ENCODE measurements at places on chromosomes 3 and 15.
A peak's percentile ranks its signal among the peaks of the same experiment; 100 is the strongest.

DNA sequence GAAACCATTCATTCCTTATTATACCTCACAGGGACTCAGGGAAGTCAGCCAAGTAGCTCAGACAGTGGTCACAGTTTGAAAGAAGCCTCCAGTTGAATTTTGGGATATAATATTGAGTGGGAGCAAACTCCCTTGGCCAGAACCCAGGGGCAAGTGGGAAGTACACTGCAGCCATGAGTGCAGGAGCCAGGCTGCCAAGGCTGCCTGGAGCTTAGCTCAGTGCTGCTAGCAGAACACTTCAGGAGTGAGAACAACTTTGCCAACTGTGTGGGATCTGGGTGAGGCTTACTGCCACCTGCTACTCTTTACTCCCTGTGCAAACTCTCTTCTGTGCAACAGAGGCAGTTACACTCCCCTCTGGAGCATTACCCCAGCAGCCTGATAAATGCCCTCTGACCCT lies 4.6 kb downstream of the OR5K3 start:
- DNase-seq: no peak

DNA sequence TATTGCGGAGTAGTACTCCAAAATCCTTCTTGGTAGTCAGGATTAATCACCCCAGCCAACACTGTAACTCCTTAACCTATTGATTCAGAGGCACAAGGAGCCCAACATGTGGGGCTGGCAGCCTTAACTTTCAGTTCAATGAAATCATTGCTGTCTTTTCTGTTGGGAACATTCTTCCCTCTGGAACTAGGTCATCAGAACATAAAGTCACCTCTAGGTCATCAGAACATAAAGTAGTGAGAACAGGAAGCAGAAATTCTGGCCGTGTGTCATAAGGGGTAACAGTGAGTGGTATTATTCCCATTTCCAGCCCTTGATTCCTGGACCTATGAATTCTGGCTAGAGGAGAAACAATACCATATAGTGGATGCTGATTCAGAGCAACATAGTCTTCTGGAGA lies 71.5 kb upstream of the TNIK start:
- DNase-seq: no peak

DNA sequence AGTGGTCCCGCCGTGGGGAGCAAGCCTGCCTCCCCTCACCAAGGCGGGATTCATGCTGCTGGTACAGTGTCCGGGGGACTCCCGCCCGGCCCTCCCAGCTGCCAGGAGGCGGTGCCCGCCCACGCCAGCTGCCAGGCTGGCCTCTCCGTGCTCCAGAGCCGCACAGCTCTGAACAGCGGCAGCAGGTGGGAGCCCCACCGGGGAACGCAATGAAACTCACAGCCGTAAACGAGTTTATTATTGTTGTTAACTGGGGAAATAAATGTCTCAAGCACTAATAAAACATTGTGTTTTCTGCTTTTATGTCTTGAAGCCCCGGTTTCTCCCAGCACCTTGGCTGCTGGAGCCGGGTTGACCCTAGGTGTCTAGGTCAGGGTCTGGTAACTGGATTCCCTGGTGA lies 317.7 kb upstream of the TLE3 start:
- no peak for DNase-seq

DNA sequence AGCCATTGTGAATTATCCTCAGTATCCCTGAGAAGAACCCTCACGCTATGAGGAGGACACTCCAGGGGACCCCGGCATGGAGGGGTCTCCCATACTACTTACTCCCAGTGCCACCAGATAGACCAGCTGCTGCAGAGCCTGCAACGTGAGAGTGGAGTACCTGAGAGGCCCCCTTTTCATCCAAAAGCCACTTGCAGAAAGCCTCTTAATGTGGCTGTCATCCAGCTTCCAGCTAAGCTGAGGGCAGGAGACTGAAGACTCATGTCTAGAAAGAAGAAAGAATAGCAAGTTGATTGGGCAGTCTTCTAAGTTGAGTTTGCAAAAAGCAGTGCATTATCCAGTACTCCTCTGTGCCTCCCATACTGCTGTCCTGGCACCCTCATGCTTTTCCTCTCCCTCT lies 27.3 kb upstream of the MNS1 start:
- DNase-seq: no peak

- no peak for DNase-seq
Measured at GRCh38 chr3:45234250-45234649, 8.2 kb upstream of the TMEM158 start.

DNA sequence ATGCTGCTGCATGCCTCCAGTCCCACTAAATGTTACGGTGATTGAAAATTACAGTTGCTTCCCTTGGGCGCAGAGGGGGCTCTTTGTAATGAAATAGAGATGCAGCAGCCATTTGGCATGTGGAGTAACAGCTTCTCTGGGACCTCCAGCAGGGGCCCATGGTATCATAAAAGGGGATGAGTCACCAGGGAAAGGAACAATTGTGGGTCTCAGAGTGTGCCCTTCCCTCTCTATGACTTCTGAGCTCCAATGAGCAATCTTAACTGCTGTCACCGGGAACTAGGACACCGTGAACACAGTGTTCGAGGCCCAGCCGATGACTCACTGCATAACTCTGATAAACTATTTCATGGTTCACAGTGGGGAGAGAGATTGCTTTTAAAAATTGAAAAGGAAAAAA lies 164.8 kb upstream of the NUDT16 start:
- peak; percentile 15 for DNase-seq

GRCh38 chr15:55991802-55992768 lies 1.3 kb downstream of the NEDD4 start:
- no peak for DNase-seq

DNA sequence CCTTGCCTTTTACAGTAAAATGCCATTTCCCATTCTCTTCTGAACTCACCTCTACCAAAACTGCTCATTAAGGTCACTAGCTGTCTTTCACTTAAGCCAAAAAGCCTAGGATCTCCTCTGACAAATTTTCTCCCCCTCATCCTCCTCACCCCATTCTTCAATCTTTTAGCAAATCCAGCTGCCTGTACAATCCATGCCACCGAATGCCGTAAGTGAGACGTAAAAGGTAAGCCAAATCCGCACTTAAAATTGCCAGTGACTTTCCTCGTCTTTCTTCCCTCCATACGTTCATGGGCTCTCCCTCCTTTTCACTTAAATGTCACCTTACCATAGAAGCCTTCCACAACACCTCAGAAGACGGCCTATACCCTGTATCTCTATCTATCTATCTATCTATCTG lies 13.8 kb downstream of the PSMD6 start:
- no peak for DNase-seq

DNA sequence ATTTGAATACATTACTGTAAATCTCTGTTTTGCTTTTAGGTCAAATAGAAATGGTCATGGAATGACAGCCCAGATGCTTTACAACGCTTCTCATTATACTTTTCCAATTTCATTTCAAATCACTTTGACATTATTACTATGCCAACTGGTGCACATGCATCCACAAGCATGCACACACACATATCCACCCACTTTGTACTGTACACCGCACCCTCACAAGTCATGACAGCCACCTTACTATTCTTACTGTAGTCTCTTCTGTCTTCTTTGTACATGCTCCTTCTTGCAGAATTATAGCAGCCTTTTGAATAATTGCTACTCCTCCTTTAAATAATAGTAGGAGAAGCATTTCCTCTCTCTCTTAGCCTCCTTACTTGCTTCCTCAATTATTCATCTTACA lies 1361.4 kb downstream of the ROBO1 start:
- DNase-seq: no peak

GRCh38 chr3:63817225-63817624 lies 1.9 kb upstream of the C3orf49 start:
- no peak for DNase-seq

DNA sequence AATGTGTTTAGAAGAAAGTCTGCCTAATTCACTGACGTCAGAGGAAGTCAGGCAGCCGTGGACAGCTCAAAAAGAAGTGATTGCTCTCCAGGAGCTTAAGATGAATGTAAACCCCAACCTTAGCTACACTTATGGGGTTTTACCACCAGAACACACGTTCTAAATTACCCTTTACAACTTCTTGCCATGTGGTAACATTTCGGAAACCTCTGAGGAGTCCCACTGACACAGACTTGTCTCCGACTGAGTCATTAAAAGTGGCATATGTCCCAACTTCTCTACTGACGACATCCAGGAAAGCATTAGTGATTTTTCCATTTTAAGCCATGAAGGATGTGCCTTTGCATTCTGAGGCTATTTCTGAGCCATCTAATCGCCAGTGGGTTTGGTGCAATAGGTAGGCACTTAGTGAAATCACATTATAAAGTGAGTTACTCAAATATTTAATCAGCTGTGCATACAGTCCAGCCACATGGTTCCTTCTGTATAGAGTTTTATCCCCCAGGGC lies 32.4 kb downstream of the C2CD4A start:
- no peak for DNase-seq

DNA sequence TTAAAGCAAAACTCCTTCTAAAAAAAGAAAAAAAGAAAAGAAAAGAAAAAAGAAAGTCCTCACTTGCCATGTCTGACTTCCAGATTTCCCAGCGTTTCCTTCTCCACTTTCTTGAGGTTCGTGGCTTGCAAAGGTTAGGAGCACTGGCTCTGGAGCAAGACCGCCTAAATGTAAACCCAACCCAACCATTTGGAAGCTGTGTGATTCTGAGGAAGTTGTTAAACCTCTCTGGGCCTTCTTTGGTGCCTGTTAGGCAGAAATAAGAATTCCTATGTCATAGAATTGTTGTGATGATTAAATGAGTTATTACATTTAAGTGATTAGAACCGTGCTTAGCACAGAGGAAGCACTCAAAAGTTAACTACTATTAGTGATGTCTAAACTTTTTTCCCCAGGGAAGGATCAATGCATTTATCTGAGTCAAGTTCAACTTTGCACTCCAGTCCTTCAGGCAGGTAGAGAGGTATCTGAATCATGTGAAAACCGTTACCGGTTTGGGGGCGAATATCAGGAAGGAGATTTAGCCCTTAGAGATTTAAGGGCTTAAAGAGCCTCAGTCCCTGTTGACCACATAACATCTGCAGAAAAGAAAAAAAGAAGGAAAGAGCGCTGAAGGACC lies 78.3 kb upstream of the HES1 start:
- no peak for DNase-seq

- DNase-seq: no peak
Measured at GRCh38 chr3:34650131-34650530, 851.7 kb downstream of the PDCD6IP start.

GRCh38 chr3:122214711-122215110 lies 31.2 kb downstream of the CASR start:
- no peak for DNase-seq

GRCh38 chr15:40357723-40358470 lies at the start of gene DISP2:
DISP2 (plus strand) TSS chr15:40358219; CDS start chr15:40358322, 103 bp downstream.
- DNase-seq: peak; percentile 51

GRCh38 chr3:151087648-151088047 lies 2.2 kb downstream of the MED12L start:
- DNase-seq: no peak

DNA sequence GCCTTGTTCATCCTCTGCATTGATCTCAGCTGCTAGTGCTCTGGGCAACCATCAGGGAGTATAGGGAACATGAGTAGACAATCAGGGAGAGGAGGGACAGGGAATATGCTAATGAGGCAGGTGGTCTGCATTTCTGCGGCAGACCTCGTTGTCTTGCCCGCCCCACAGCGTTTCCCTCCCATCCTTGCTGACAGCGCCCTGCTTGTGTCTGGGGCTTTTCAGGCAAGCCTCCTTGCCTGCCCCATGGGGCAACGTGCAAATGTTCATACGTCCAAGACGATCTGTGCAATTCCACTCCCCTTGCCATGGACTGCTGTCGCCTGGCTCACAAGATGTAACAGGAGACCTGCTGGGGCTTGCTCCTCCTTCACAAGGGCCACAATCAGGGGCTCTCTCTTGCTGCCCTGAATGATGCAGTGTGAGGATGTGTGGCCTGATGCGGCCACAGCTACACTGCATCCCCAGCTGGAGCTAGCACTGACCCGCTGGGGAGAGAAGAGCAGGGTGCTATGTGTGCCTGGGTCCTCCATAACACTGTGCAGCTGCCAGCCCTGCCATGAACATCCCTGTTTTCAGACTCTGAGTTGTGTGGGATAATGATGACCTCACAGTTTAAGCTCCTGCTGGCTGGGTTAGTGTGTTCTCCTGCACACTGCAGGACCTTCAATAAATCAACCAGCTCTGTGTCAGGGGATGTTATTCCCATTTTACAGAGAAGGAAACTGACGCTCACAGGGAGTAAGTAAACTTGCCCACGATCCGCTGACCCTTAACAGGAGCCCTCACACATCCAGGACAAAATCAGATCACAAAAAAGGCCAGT lies 211.3 kb downstream of the KLF13 start:
- DNase-seq: no peak

- DNase-seq: no peak
Measured at GRCh38 chr3:178382449-178383061, 153.7 kb upstream of the KCNMB2 start.

GRCh38 chr3:102887431-102887830 lies 452.6 kb downstream of the ZPLD1 start:
- no peak for DNase-seq

GRCh38 chr3:114841515-114841914 lies 305.6 kb downstream of the ZBTB20 start:
- DNase-seq: no peak

DNA sequence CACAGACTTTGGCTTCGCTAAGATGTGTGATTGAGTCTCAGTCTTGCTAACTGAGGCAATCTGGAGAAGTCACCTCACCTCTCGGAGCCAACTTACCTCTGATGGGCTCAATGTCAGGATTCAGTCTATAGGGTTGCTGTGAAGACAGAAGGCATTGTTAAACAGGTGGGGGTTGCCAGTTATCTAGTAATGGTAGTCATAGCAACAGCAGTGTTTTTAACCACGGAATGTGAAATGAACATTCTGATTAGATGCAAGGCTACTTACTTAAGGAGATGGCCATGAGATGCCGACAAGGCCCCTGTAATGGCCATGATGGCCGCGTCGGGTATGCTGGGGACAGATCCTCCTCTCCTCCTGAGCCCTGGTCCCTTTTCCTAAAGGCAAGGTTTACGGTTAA lies 243.1 kb downstream of the GABRG3 start:
- no peak for DNase-seq

DNA sequence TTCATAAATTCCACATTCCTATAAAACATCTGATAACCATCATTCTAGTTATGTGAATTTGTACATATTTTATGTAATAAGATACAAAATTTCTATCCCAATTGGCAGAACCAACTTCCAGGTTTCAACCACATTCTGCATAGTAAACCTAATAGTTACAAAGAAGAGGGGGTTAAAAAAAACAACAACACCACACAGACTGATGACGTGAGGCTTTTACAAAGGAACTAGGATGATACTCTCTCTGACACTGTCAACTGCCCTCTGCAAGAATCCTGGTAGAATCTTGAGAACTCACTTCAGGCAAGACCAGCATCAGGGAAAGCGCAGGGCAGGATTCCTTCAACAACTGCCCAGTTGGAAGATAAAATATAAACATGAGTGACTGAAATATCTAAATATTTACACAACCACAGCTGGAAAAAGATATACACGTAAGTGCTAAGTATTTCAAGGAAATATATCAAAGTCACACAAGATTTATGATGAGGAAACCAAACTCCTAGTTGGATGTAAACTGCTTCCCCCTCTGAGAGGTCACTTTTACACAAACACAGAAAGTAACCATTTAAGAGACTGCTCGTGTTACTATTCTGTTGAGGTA lies 816.4 kb downstream of the ROBO1 start:
- DNase-seq: no peak

- DNase-seq: no peak
Measured at GRCh38 chr3:39712413-39713048, 96.9 kb upstream of the MYRIP start.

Data from foreskin melanocyte (primary cell).